ENCODE measurements at places on chromosomes 7 and 10. TPM values are rescaled to one million over a fixed set of nuclear protein-coding genes. Genes with fewer than 3 reads are reported as not detected.
A peak's percentile ranks its signal among the peaks of the same experiment; 100 is the strongest.

The OR2A5 gene
- not detected for total RNA-seq

The NEUROD6 gene
- not detected for total RNA-seq

DNA sequence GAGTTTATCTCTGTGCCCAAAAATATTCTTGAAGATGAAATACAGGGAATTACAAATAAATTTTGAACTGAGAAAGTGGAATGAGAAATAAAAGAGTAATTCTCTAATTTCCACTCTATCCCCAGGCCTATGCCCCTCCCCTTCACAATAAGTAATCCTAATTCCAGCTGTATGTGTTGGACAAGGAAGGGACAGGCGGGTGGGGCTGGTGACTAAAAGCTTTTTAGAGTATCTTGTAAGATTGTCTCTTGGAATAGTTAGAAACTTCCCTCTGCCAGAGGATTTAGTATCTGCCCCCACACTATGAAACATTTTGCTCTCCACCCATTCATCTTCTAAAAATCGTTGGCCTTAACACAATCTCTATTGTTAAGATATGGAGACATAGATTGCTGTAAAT is 199.2 kb downstream of the MBL2 start:
- no peaks in the 10 kb centered on the region for H3K4me1 ChIP-seq
- no peak overlapping the region for H3K4me3 ChIP-seq
- DNase-seq = no peak

- DNase-seq = no peak
- no peak overlapping the region for H3K27ac ChIP-seq
- H3K27me3 ChIP-seq = no peaks in the 10 kb centered on the region
- peaks cover 4% of the 10 kb centered on the region for H3K36me3 ChIP-seq
- H3K4me3 ChIP-seq = no peak overlapping the region
- no peaks in the 10 kb centered on the region for H3K4me1 ChIP-seq
Measured at GRCh38 chr7:4279216-4279615, 402.9 kb upstream of the FOXK1 start.

- DNase-seq = no peak
- no peak overlapping the region for H3K4me3 ChIP-seq
- no peak overlapping the region for H3K27ac ChIP-seq
- peaks cover 2% of the 10 kb centered on the region for H3K4me1 ChIP-seq
- no peaks in the 10 kb centered on the region for H3K36me3 ChIP-seq
- peaks cover 47% of the 10 kb centered on the region for H3K27me3 ChIP-seq
Measured at GRCh38 chr10:62422068-62422590, 48.0 kb downstream of the ZNF365 start.

GRCh38 chr10:33335801-33336581 is 1.5 kb upstream of the NRP1 start:
- DNase-seq = peak; percentile 36
- H3K27me3 ChIP-seq = peaks cover 85% of the 10 kb centered on the region
- peak overlapping the region; percentile 79 for H3K4me3 ChIP-seq
- H3K36me3 ChIP-seq = no peaks in the 10 kb centered on the region
- no peak overlapping the region for H3K27ac ChIP-seq
- H3K4me1 ChIP-seq = peaks cover 22% of the 10 kb centered on the region

DNA sequence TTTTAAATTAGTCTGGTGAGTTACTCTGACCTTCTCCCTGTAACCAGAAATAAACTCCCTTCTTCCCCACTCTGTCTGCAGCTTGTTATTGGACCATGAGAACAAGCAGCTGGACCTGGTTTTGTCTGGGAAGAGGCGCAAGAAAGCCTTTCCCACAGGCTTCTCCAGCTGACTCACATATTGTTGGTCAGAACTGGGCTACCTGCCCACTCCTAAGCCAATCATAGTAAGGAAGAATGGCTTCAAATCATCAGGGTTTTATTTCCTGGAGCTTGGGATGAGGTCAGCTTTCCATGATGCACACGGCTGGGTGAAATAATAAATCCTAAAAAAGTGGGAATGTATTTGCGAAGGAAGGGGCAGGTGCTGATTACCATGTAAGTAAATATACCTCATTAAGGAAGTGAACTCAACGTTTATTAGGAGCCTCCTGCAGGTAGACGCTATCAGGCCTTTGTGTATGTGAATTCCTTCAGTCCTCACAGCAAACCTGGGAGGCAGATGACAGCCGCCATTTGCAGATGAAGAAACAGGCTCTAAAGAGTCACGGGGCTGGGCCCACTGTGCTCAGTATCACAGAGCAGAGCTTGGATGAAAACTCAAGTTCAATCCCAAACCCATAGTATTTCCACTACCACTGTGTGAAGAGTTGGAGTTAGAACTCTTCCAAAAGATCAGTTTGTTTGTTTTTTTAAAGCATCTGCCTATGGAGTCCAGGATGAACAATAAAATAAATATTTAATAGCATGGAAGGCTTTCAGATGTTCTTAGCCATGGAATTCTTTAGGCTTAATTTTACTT is 32.8 kb downstream of the IL15RA start:
- H3K4me1 ChIP-seq = peaks cover 36% of the 10 kb centered on the region
- H3K4me3 ChIP-seq = no peak overlapping the region
- no peaks in the 10 kb centered on the region for H3K36me3 ChIP-seq
- no peak for DNase-seq

- peaks cover 20% of the 10 kb centered on the region for H3K4me1 ChIP-seq
- H3K27ac ChIP-seq = no peak overlapping the region
- no peak for DNase-seq
Measured at GRCh38 chr7:78073609-78074382, 275.2 kb downstream of the PHTF2 start.

GRCh38 chr7:66380272-66380888 is 175.2 kb downstream of the TPST1 start:
- H3K4me3 ChIP-seq = no peak overlapping the region
- H3K4me1 ChIP-seq = no peaks in the 10 kb centered on the region
- H3K36me3 ChIP-seq = peaks cover 4% of the 10 kb centered on the region

DNA sequence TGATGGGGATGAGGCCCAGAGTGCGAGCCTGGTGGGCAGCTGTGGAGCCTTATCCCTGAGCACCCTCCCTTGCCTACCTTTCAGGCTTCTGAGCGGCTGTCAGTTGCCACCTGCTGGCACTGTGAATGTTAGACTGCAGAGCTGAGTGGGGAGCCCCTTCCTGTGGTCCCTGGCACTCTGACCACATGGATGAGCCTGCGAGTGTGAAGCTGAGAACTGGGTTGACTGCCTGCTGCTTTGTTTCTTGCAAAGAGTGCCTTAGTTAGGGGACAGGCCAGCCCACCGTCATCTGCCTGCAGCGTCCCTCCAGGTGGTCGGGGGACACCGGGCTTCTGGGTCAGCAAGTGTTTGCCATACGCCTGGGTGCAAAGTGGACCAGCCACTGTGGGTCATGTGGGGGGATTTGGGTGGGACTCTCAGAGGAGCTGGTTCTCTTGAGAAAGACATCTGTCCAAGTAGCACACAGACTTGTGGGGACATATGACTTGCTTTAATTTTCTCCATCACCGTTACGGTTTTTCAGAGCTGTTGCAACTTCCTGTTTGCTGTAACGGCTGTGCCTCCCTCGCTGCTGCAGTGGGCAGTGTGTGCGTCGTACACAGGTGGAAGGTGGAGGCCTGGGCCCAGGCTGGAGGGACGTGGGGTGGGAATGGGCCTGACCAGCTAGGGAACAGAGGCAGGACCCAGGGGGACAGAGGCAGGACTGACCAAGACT is 13.7 kb downstream of the INPP5A start:
- H3K36me3 ChIP-seq = no peaks in the 10 kb centered on the region
- DNase-seq = no peak
- H3K27me3 ChIP-seq = no peaks in the 10 kb centered on the region
- H3K4me1 ChIP-seq = no peaks in the 10 kb centered on the region
- H3K27ac ChIP-seq = no peak overlapping the region

- no peaks in the 10 kb centered on the region for H3K27me3 ChIP-seq
- no peak overlapping the region for H3K27ac ChIP-seq
- H3K4me1 ChIP-seq = peaks cover 30% of the 10 kb centered on the region
- no peaks in the 10 kb centered on the region for H3K36me3 ChIP-seq
Measured at GRCh38 chr7:39530971-39531370, 35.2 kb upstream of the YAE1 start.

DNA sequence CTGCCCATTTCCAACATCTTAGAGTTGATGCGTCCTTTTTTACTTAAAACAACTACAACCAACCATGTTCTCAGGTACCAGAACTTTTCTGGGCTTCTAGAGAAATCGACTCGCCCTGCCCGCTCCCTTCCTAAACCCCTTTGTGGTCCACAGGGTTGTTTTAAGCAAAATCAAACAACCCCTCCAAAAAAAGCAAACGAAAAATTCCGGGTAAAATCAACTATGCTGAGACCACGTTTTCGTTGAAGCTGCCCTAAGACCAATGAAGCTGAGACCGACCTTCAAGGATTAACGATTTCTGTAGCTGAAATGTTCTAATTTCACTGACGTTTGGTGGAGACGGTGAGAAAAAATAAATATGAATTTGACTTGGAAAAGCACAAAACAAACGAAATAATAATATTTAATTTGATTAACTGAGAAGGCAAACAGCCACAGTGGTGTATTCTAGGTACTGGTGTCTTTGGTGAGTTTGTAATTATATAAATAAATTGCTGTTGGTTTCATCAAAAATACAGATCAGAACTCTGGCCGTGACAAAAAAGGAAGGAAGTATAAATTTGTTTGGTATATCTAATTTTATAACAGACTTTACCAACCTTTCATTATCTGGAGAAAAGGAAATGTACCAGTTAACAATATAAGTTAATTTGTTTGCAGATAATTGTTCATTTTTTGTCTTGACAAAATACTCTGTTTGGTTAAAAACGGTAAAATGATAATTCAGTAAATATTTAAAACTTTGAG is 4.7 kb upstream of the IGF2BP3 start:
- peak overlapping the region; percentile 97 for H3K27ac ChIP-seq
- no peak for DNase-seq
- H3K4me1 ChIP-seq = peaks cover 31% of the 10 kb centered on the region
- H3K4me3 ChIP-seq = peak overlapping the region; percentile 98
- peaks cover 2% of the 10 kb centered on the region for H3K36me3 ChIP-seq
- no peaks in the 10 kb centered on the region for H3K27me3 ChIP-seq

The ZNF488 gene
- 8.7 TPM for total RNA-seq

GRCh38 chr10:58275261-58275660 is 6.3 kb downstream of the CISD1 start:
- H3K36me3 ChIP-seq = peaks cover 22% of the 10 kb centered on the region
- no peaks in the 10 kb centered on the region for H3K27me3 ChIP-seq
- H3K4me1 ChIP-seq = peaks cover 30% of the 10 kb centered on the region
- no peak for DNase-seq
- no peak overlapping the region for H3K4me3 ChIP-seq

The AGBL3 gene
- 1.6 TPM for total RNA-seq

The FKBP6 gene
- 0.09 TPM for total RNA-seq

The IDI2 gene
- not detected for total RNA-seq

DNA sequence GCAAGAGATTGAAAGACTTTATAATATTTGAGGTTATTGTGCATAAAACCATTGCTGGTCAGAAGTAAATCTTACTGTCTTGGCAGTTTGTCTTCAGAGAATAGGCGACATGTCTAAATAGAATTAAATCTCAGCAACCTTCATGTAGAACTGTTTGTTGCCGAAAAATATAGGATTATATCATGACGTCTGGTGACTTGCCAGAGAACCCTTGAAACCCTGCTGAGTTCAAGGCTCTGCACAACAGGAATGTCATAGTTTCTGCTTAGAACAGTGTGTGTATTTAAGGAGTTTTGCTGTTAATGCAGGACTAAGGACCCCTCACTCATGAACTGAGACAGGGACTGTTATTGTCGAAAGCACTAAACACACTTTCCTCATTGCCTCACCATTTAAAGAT is 206.4 kb upstream of the ETV1 start:
- H3K4me1 ChIP-seq = no peaks in the 10 kb centered on the region
- no peaks in the 10 kb centered on the region for H3K36me3 ChIP-seq
- H3K27ac ChIP-seq = no peak overlapping the region
- DNase-seq = no peak
- no peak overlapping the region for H3K4me3 ChIP-seq

The FFAR4 gene
- total RNA-seq = 0.07 TPM

DNA sequence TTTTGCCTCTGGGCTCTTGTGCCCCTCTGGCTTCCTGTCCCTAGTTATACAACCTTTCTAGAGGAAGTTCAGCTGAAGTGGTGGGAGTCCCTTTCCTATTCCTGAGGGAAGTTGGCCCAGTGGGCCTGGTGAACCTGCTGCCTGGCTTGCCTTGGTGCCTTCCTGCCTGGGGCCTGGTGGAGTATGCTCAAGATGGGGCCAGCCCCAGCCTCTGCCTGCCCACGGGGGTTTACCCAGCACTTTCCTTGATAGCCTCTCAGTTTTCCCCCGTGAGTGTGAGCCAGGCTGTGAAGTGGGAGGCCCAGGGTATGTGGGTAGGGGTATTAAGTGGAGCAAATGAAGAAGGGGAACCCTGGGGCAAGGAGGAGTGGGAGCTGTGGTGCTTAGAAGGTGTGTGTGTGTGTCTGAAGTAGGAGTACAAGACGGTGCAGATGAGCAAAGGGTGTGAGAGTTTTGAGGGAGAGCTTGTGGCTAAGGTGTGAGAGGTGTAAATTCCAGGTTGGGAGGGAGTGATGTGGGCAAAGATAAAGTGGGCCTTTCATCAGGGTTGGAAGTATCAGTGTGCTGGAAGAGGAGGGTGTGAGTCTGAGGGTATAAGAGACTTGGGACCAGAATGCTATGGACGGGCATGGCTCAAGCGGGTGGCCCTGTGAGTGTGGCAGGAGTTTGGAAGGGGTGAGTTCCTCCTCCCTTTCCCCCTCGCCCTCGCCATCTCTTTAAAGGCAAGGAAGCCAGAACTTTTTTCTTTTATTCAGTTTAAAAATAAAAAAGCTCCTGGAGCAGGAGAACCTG is 10.9 kb upstream of the PAX2 start:
- H3K4me1 ChIP-seq = peaks cover 66% of the 10 kb centered on the region
- no peak for DNase-seq
- peaks cover 100% of the 10 kb centered on the region for H3K27me3 ChIP-seq
- H3K4me3 ChIP-seq = peak overlapping the region; percentile 41
- no peak overlapping the region for H3K27ac ChIP-seq

DNA sequence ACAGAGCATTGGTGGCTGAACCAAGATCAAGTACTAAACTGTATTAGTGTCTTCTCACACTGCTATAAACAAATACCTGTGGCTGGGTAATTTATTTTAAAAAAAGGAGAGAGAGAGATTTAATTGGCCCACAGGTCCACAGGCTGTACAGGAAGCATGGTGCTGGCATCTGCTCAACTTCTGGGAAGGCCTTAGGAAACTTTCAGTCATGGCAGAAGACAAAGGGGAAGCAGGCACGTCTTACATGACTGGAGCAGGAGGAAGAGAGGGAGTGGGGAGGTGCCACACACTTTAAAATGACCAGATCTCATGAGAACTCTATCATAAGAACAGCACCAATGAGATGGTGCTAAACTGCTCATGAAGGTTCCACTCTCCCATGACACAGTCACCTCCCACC is 95.2 kb upstream of the JCAD start:
- peaks cover 11% of the 10 kb centered on the region for H3K4me1 ChIP-seq
- H3K36me3 ChIP-seq = peaks cover 2% of the 10 kb centered on the region
- no peak overlapping the region for H3K4me3 ChIP-seq
- DNase-seq = no peak
- no peaks in the 10 kb centered on the region for H3K27me3 ChIP-seq
- no peak overlapping the region for H3K27ac ChIP-seq

All from WTC11 (cell line).